ENCODE measurements at places on chromosomes 5 and 9.

DNA sequence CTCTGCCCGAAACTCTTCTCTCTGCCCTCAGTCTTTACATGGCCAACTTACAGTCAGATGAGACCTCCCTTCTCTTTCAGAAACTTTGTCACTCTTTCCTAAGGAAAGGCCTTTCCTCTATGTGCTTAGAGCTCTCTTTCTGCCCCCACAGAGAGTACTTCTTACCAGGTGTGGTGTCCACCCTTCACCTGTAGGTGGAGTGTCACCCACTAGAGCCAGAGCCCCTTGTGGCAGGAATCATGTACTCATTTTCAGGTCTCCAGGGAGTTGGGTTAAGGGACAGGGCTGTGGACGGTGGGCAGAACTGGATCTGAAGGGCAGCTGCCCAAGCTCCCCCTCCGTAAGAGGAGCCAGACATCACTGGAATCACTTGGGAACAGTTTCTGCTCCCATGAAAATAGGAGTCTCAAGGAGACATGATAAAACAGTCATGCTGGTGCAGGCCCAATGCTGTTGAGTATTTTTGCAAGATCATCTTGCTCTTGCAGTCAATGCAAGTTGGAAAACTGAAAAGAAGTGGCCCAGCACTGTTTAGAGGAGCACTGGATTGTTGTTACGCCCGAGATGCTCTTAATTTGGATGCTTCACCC lies 436.7 kb downstream of the ZSWIM6 start:
- no peak for DNase-seq

DNA sequence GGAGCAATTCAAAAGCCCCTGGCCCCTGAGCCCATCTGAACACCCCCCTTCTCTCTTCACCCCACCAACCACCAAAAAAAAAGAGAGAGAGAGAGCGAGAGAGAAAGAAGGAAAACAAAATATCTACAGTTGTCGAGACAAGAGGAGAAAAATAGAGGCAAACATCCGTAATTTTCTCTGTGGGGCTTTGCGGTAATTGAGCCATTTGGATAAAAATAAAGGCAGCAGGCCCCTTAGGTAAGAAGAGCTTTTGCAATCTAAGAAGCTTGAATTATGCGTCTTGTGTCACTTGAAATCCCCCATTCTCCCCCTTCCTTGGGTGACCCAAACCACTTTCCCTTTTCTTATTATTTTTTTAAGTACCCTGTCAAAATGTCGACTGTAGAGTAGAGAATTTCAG lies 35.5 kb upstream of the FUBP3 start:
- DNase-seq, result no peak

GRCh38 chr5:152140347-152140746 lies 215.7 kb upstream of the GLRA1 start:
- DNase-seq, result no peak

GRCh38 chr9:37468620-37469019 lies 3.4 kb upstream of the ZBTB5 start:
- no peak for DNase-seq

- no peak for DNase-seq
These were observed 57.1 kb upstream of the NMUR2 start for GRCh38 chr5:152462021-152462721.

DNA sequence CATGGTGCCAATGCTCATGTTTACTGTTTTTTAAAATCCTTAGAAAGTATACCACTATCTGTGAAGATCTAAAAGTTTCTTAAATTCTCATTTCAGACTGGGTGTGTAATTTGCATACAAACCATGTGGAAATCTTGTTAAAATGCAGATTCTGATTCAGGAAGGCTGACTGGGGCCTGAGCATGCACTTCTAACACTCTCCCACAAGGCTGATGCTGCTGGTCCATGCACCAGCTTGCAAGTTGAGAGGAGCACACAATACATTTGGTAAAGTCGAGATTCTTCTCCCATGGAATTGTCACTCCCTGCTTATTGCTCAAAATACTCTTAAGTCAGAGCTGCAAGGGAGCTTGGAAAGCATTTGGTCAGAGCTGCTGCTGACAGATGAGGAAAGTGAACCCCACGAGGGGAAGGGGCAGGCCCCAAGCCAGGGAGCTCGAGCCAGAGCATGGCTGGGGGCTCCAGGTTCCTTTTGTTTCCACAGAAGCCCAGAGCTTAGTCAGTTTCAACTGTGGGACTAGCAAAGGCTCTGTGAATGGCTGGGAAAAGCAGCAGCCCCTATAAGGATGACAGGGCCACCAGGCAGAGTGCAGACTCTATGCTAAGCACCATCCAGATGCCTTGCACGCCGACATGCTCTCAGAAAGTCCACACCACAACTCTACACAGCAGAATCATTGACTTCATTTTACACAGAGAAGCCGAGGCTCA lies 93.5 kb upstream of the HAND1 start:
- DNase-seq, result no peak

GRCh38 chr5:151597749-151598148 lies 6.6 kb upstream of the FAT2 start:
- no peak for DNase-seq

Data from NK-92 treated with Interleukin-12 subunit alpha and Interleukin-12 subunit beta, amount 100 ng/mL, for 24 hours (cell line).